ENCODE measurements at places on chromosomes 4 and X.

DNA sequence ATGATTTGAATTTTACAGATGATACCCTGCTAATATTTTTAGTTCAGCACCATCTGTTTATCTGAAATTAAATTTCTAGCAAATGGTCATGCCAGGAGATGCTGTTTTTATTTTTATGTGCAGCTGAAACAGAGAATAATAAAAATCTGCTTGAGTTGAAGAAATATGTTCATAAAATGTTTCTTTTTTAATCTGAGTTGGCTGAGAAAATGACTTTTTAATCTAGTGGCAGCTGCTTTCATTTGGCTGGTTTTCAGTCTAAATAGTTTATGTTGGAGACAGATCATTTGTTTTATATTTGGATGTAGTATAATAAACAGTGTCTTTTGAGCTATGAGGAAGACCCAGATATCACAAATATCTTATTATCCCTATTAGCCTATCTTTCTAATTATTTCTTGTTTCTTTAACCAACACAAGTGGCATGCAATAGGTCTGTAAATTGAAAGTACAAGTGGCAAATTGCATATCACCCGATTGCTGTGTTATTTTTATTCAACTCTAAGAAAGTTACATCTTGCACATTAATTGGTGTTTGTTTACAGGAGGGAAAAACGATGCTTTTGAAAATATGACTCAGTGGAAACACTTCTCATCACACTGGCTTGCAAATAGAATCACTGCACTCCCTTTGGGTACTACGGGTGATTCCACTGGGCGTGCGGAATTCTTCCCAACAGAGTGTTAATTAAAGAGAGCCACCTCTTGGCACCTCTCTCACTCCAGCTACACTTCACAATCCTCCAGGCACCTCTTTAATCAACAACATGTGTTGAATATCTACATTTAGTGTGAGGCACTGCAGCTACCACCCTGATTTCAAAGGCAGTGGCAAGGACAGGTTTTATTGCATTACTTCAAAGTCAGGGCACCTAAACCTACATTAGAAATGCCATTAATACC lies 51.7 kb upstream of the AP1S2 start:
- DNase-seq: no peak

- no peak for DNase-seq
These were observed 303.5 kb downstream of the BMPR1B start for GRCh38 chr4:95061220-95061619.

DNA sequence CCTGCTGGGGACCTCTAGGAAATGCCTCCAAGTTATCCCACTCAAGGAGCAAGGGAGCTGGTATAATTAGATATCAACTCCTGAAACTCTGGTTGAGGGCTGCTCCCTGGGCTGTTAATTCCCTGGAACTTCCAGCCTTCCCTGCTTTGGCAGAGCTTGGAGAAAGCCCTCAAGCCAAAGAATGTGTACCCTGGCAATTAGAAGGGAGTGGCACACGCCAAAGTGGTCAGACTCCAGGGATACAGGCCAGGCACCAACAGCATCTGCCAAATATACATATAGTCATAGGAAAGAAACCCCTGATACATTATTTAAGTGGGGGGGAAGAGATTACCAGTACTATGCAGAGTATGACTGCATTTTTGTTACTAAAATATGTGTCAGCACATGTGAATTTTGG lies 616.8 kb downstream of the BCOR start:
- no peak for DNase-seq

DNA sequence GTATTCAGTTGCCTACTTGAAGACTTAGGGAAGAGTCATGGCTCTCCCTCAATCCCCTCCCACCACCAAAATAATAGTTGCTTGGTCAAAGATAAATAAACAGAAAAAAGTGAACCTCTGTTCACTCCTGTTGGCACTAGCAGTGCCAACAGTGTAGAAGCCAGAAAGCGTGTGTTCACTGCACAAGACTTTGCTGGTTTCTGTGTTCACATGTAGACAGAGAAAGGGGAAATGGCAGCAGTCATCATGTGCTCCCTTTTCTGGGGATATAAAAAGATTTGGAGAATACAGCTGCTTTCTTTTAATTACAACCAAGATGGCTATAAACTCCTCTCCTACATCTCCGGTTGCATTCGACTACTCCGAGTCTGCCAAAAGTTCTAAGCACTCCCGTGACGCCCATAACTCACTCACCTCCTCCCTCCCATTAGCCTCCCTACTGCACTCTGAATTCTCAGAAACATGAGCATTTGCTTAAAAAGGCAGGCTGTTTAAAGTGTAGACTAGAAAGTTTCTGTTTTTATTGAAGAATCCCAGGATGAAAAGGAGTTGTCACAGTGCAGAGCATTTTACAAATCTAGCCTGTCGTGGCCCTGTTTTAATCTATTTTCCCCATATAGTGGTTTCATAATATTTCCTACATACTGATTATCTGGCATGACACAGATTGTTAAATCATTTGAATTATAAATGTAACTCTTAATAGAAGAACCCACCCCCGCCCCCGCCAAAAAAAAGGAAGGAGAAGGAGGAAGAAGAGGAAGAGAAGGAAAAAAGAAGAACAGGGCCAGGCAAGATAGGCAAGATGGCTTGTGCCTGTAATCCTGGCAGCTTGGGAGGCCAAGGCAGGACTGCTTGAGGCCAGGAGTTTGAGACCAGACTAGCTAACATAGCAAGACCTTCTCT lies 16.7 kb downstream of the LGI2 start:
- DNase-seq: no peak

GRCh38 chrX:46961574-46962283 lies 49.5 kb downstream of the JADE3 start:
- no peak for DNase-seq

DNA sequence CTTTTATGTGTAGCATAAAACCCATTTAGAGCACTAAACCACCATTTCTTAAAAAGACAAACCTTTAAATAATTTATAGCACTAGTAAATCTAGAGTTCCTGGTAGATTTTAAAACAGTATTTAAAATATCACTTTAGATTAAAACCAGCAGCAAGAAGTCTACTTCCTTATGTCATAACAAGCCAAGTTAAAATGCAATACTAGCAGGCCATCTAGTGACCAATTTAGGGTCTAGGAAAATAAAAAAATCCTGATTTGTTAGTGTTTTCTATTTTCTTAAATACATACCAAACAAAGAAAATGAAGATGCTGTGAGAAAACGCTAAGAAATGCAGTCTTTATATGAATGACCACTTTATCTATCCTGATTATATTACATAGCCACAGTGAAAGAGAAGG lies 53.9 kb downstream of the PAPSS1 start:
- peak; percentile 12 for DNase-seq

GRCh38 chr4:42080306-42080705 lies 72.1 kb downstream of the BEND4 start:
- DNase-seq: no peak

- DNase-seq: no peak
These were observed 1.3 kb downstream of the NCAPG start for GRCh38 chr4:17812125-17812524.

DNA sequence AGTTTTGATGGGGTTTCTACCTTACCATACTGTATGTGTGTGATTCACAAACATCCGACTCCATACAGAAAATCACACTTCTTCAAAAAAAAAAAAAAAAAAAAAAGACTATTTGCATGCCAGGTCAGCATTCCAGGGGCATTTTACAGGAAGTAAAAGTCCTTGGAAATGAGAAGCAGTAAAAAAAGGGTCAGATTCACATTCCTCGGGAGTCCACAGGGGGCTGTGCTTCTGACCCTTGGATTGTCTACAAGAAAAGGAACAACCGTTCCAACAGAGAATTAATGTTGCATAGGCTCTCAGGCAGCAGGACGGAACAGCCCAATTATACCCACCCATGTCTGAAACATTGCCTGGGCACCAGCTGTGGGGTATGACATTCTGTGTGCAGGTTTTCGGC lies 290.3 kb downstream of the LDB2 start:
- no peak for DNase-seq

- DNase-seq: no peak
These were observed 10.9 kb downstream of the ADH6 start for GRCh38 chr4:99207911-99208718.

- DNase-seq: peak; percentile 48
These were observed 3.2 kb upstream of the NFKB1 start for GRCh38 chr4:102497986-102498385.

DNA sequence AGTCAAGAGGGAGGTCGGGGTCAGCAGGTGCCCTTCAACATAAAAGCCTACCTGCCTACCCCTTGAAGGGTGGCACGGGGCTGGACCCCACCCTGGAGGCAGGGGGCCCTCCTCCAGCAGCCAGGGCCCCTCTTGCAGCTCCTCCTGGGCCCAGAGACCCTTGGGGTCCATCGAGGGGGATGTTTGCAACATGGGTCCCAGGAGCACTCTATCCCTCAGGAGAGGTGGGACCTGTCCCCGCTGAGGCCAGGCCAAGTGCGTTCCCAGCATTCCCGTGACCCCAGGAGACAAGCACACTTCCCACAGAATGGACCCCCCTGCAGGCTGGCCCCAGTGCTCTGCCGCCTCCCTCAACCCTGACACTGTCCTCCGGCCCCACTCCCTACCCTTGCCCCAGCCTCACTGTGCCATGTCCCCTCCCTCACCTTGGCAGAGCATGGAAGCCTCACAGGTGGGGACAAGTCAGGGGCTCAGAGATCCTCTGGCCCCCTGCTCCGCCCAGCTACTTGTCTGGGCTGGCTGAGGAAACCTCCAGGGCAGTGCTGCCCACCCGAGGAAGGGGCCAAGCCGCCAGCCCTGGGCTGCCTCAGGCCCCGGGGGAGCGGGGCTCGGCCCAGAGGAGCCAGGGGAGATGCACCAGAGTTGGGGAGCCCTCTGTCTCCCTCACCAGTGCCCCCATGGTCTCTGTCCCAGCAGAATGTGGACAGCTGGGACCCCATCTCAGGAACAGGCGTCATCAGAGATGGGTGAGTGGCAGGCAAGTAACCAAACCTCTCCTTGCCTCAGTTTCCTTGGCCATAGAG lies 2.2 kb downstream of the MXD4 start:
- no peak for DNase-seq

- DNase-seq: no peak
These were observed 9.9 kb upstream of the SPATA4 start for GRCh38 chr4:176205299-176205698.

DNA sequence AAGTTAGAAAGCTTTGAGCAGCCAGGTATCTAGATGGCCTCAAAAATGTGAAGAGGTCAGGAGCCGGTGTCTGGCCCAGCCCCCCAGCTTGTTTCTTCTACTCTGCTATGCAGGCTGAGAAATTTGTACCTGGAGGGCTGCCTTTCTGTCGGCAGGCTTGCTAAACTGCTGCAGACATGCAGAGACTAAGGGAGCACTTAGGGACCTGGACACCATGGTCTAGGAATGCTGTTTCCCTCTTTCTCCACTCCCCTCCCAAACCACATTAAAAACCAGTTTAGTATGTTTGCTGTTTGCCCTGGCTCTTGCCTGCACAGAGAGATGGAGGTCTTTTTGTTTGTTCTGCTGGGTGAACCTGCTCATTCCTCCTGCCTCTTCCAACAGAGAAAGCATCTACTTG lies 157.1 kb upstream of the DGKK start:
- no peak for DNase-seq

GRCh38 chr4:7160951-7161440 lies 31.3 kb upstream of the SORCS2 start:
- no peak for DNase-seq

DNA sequence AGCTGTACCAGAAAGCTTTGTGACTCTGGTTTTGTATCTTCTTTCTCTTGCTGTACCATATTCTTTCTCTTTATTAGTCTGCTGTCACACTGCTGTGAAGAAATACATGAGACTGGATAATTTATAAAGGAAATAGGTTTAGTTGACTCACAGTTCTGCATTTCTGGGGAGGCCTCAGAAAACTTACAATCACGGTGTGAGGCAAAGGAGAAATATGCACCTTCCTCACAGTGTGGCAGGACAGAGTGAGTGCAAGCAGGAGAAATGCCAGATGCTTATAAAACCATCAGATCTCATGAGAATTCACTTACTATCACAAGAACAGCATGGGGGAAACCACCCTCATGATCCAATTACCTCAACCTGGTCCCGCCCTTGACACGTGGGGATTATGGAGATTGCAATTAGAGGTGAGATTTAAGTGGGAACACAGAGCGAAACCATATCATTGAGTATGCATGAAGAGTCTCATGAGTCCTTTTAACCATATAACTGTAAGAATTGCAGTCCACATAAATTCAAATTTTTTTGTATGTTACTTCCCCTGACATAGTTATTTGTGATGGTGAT lies 67.4 kb upstream of the INPP4B start:
- no peak for DNase-seq

DNA sequence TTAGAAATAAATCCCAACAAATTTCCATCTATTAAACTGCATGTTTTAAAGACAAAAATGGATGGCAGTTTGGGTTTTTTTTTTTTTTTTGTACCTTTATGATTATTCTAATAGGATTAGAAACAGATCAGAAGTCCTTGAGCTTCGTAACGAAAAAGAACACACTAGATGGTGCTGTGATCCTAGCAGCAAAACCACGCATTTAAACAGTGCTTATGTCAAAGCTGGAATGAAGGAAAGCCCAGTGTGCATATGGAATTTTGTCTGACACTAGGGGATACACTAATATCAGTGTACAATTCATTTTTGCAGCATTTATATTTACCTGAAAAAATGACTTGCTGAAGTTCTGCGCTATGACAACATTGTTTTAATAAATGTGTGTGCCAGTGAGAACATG lies 229.1 kb downstream of the VEGFC start:
- DNase-seq: peak; percentile 33

GRCh38 chrX:19875050-19875431 lies 12.4 kb downstream of the SH3KBP1 start:
- no peak for DNase-seq

DNA sequence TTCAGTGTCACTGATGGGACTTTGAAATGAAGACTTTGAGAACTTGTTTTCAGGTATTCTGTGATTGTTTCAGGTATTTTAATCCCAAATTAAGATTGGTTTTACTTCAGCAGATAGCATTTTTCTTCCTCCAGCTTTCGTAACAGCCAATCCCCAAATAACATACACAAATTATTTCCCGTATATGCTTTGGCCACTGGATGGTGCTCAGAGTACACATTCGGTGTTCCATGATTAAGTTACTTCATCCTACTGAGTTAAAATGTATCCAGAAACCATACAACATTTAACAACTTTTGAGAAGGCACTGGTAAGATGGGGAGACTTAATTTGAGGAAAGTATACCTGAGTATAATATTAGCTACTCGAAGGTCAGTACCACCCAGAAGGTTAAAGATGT lies 233.4 kb upstream of the FAM47A start:
- DNase-seq: peak; percentile 41
